ENCODE measurements at places on chromosomes 7 and 10. TPM values are rescaled to one million over a fixed set of nuclear protein-coding genes. Genes with fewer than 3 reads are reported as not detected.

Gene TUBB8
- total RNA-seq = not detected

Gene NPY
- total RNA-seq = not detected

Gene TMEM196
- not detected for total RNA-seq

Gene MET
- 93.6 TPM for total RNA-seq

Gene ANKRD22
- total RNA-seq = 9.2 TPM

Gene PARD3
- total RNA-seq = 105 TPM

Gene VIPR2
- total RNA-seq = not detected

Gene NUDT13
- 0.72 TPM for total RNA-seq

Gene OPN1SW
- total RNA-seq = not detected

Gene CCDC136
- 0.43 TPM for total RNA-seq

Gene SLC26A4
- 0.72 TPM for total RNA-seq

Gene AKR1C8
- not detected for total RNA-seq

Gene RAB19
- not detected for total RNA-seq

Gene GPR15LG
- total RNA-seq = 3.4 TPM

Gene LRRC17
- 0.72 TPM for total RNA-seq

Gene HSPA12A
- 6.0 TPM for total RNA-seq

Gene PRDX3
- 175 TPM for total RNA-seq

Gene RBAK
- 7.5 TPM for total RNA-seq

Gene OPALIN
- total RNA-seq = not detected

Gene CALHM2
- 0.72 TPM for total RNA-seq

Gene IQUB
- total RNA-seq = 0.43 TPM

Gene UPK3B
- 1.7 TPM for total RNA-seq

Gene CC2D2B
- not detected for total RNA-seq

Gene SPDYE8
- total RNA-seq = not detected

Gene IFIT1B
- not detected for total RNA-seq

Gene CLDN3
- total RNA-seq = not detected

Gene UMAD1
- 10.4 TPM for total RNA-seq

Gene GRID1
- under 0.01 TPM for total RNA-seq

Gene CALML3
- 2.7 TPM for total RNA-seq

Gene GBX1
- not detected for total RNA-seq

Gene GHRHR
- not detected for total RNA-seq

Gene TMEM176A
- total RNA-seq = not detected

Gene ADAM22
- total RNA-seq = not detected

Gene FHIP2A
- 9.4 TPM for total RNA-seq

Gene SPDYE6
- total RNA-seq = not detected

Gene ANKRD30A
- total RNA-seq = not detected

Gene ITPRID1
- not detected for total RNA-seq

Gene SMO
- 8.0 TPM for total RNA-seq

Gene PTPRZ1
- 7.2 TPM for total RNA-seq

Data from tracheal epithelial cell (primary cell).